ENCODE measurements at places on chromosomes 2 and 18.

DNA sequence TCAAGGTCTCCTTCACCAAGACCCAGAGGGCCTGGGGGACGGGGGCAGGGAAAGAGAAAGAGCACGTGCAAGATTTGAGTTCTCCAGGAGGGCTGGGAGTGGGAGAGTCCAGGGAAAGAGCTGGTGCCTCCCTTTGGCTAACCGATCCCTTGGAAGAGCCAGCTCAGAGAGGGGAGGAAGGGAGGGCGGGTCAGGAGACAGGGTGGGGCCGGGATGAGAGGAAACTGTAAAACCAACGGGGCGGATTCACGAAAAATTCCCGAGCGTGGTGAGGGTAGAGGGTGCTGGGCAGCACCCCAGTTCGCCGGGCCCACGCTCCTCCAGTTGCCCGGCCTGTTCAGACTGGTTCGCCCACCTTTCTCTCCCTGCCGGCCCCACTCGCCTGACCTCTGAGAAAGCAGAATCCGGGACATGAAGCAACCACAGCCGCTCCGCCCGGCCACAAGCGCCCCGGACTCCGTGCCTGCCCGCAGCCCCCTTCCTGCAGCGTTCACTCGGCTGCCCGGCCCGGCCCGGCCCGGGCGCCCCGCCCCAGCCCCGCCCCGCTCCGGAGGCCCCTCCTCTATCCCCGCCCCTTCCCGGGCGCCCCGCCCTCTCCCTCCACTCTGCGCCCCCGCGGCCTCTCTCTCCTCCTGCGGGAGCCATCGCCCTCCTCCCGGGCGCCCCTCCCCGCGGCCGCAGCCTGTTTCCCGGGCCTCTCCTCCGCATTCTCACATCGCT, 230.9 kb upstream of the SMAD2 start:
- peak; percentile 75 for DNase-seq

DNA sequence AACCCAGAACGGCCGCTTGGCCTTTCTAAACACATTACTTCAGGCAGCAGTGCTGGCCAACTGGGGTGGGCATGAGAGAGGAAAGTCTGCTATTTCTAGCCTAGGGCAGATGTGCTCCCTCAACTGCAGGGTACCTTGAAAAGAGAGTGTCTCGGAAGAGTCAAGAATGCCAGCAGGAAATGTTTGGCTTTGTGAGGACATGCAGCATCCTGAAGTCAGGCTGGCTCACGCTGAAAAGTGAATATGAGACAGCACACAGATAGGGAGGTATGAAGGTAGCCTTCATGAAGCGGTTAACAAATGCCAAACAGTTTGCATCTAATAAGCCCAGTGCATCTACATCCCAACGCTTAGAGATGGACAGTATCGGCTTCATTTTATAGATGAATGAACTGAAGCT, 65.0 kb upstream of the NCKAP5 start:
- DNase-seq: no peak

GRCh38 chr2:68491582-68491981, 24.2 kb downstream of the APLF start:
- no peak for DNase-seq

GRCh38 chr2:165060411-165060810, 105.1 kb upstream of the SLC38A11 start:
- DNase-seq: no peak

DNA sequence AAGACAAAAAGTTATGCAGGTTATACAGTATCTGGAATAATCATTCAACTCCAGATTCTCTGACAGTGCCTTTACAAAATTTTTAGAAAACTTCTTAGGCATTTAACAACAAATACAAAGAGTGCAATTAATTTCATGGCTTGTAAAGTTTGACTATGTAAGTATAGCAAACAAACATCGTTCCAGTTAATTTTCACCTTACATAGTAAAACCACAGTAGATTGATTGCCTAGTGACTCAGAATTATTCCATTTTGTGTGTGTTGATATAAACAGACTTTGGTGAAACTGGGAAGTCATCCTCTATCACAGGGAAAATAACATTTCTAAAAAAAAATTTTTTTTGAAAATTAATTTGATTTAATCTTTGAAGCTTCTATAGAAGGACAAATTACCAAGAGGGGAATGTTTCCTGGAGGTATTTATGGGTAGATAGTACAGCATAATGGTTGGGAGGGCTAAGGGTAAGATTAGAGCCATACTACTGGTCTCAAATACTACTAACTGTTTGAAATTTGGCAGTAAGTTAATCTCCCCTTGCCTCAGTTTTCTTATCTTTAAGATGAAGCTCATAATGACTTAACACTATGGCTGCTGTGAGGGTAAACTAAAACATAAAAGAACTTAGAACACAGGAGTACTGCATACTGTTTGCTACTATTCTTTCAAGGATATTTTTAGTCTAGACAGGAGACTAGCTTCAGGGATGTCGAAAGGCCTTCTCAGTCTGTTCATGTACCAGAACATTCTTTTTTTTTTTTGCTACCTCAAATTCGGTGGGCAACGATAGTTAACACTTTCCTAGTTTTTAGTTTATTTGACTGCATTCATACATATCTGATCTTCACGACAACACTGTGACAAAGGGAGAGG, 19.6 kb downstream of the NDUFAF7 start:
- no peak for DNase-seq

All from fibroblast of skin of scalp (primary cell).